Activated gamma-delta T cell treated with anti-CD3 and anti-CD28 coated beads, Interleukin-2, amount 50 U/mL, for 16 hours (primary cell): ENCODE measurements at places on chromosomes 13 and 19.
A peak's percentile ranks its signal among the peaks of the same experiment; 100 is the strongest.

DNA sequence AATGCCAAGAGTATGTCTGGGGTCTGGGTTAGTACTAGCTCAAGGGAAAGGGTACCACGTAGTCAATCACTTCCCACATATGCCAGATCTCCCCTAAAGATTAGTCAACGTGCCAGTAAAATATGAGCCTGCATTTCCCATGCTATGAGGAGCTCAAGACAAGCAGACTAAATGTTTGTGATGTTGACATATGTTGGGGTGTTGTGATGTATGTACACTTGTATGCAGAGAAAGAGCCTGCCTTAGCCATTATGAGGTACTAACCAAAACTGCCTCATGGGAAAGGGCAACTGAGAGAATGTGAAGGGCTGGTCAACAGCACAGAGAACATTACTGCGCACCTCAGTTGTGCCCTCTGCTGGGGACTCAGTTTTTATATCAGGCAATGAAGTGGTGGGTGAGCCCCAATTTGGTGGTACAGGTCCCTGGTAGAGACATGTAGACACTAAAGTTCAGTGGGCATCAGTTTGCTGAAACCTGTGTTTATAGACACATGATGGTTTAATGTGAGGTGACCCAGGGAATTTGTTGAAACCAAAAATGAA, 287.0 kb downstream of the DCT start:
- no peak for DNase-seq

GRCh38 chr19:18262917-18263316, 11.3 kb downstream of the IQCN start:
- DNase-seq = no peak

DNA sequence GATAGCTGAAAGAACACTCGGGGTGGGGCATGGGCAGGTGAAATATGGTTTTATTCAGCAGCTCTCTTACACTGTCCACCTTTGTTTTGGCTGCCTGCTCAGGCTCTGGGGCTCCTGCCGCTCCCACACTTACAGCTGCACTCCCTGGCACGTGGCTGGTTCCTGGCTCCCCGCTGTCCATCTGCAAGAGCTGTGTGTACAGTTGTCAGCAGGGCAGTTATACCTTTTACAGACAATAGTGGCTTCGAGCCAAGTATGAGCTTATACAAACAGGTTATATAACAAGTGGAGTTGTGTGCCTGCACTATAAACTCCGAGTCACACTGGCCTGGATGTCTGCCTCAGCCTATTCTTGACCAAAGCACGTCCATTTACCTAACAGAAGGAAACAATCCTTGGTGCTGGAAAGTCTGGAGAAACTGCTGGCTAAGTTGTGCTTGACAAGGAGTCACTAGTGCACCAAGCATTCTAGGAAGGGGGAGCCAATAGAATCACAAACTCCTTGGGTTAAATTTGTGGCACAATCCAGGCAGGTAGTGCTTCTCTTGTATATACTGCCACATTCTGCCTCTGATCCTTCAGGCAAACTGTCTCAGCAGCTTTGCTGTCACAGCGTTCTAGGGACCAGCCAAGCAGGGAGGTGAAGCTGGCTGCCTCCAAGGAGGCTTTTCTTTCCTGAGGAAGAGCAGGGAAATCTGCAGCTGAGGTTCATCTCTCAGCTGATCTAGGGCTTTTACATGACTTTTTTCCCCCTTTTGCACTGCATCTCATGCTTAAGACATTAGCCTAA, 68.2 kb downstream of the NHLRC3 start:
- DNase-seq = no peak

DNA sequence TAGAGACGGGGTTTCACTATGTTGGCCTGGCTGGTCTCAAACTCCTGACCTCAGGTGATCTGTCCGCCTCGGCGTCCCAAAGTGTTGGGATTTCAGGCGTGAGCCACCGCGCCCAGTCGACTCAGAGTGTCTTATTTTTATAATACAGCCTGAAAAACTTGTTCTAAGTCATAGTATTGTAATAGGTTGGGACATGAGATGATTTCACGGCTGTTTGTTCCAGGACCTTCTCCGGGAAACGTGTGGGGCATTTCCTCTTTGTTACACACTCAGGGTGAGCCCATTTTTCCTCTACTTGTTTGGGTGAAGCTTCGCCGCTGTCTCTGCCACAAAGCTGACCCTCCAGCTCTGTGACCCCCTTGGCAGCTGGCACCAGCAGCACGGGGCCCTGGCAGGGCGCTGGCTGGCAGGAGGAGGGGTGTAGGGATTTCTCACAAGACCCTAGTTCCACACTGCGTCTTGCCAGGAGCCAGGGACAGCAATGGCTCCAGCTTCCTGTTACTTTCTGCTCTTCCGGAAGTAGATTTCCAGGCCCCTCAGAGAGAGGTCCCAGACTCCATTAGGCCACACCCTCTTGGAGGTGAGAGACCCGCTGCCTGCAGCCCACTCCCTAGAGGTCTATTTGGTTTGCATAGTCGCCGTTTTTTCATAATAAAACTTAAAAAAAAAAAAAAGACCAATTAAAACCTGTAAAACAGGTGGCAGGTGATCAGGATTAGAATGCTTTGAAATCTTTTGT, 15.6 kb downstream of the FGF21 start:
- DNase-seq = no peak

DNA sequence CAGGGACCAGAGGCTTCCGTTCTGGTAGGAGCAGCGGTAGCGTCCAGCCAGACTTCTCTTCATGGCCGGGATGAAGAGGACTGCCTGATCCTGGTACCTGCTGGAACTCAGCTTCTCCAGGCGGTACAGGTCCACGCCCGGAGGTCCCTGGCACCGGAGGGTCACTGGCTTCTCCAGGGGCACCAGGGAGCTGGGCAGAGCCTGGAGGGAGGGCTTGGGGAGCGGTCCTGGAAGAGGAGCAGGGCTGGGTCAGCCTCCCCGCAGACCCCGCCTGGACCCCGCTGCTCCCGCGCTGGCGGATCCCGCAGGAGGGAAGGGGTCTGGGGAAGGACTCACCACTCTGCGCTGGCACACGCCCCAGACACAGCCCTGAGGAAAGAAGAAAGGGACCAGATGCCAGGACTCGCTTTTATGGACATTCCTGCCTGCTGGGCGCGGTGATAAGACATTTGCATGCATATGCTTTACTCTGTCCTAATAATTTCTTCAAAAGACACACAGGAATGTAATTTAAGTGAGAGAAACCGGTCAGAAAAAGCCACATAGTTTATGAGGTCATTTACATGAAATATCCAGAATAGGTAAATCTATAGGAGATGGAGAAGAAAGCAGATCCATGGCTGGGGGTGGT, 5.8 kb downstream of the GP6 start:
- no peak for DNase-seq

DNA sequence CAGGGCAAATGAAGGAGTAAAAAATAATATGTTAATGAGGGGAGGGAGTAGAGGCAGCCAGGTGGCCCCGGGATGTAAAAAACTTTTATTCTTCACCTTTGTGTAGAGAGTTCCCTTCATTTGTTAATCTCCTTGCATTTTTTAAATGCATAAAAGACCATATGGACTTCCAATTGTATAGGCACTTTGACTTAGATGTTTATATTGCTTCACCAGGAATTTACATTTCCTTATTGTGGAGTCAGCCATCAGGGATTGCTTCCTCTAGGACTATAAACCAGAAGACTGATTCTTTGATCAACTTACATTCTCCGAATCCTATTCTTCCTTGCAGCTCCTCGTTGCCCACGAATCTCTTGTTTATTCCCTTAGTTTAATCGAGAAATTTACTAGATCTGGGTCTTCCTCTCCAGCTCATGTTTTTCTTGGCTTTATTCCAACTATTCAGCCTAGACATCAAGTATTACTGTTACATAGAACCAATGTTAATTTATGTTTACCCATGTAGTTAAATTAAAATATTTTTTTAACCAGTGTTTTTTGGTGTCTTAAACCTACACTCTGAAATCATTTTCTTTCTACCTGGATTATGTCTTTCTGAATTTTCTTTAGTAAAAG, 1187.0 kb upstream of the SLC10A2 start:
- no peak for DNase-seq

- no peak for DNase-seq
Measured at GRCh38 chr19:2271234-2272103, 10.5 kb downstream of the PEAK3 start.

GRCh38 chr13:76971851-76972829, 19.7 kb upstream of the CLN5 start:
- DNase-seq = no peak

DNA sequence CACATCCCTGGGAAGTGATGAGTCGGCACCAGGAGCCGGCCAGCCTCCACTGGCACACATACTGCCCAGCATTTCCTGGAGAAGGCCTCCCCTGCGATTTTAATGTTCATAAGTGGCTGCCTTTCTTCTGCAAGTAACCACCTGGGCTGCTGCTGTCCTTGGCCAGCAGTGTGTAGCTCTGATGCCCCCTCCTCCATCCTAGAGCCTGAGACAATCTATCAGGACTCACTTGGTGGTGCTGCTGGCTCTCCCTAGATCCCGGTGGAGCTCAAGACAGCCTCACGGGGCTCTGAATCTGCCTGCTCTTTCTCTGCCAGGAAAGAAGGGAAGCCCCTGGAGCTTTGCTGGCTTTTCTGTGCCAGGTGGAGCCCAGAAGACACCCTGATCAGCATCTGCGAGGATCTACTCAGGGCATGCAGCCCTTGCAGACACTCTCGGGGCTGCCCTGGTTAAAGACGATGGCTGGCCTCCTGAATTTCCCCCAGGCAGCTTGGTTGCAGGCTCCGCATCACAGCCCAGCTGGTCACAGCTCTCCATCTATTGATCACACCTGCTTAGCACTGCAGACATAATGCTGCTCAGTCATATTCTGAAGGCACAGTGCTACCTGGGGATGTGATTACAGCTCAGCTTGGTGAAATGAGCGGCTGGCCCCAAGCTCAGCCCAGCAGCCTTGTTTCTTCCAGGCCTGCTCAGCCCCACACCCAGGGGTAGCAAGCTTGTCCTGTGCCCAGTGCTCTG, 122.3 kb downstream of the ZDHHC20 start:
- DNase-seq = no peak

- DNase-seq = no peak
Measured at GRCh38 chr13:44273991-44274770, 99.4 kb upstream of the SERP2 start.

- DNase-seq = no peak
Measured at GRCh38 chr13:33615436-33615835, 202.5 kb upstream of the RFC3 start.

DNA sequence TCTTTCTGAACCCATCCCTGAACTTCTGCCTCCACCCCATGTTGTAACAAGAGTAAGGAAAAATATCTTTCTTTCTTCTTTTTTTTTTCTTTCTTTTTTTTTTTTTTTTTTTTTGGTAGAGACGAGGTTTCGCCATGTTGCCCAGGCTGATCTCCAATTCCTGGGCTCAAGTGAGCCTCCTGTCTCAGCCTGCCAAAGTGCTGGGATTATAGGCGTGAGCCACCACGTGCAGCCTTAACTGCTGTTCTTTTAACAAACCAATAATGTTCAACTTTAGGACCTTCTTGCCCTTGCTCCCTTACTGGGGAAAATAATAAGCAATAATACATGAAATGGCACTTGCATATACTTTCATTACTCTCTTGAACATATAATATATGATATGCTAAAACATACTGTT, 19.6 kb downstream of the GPR183 start:
- no peak for DNase-seq

- DNase-seq = no peak
Measured at GRCh38 chr19:40419066-40419612, 6.0 kb upstream of the PRX start.

- DNase-seq = no peak
Measured at GRCh38 chr13:101049166-101049850, 367.0 kb downstream of the NALCN start.

GRCh38 chr19:29492769-29493168, 33.0 kb upstream of the VSTM2B start:
- DNase-seq = no peak

- DNase-seq = no peak
Measured at GRCh38 chr13:33409673-33410510, 124.3 kb upstream of the STARD13 start.

DNA sequence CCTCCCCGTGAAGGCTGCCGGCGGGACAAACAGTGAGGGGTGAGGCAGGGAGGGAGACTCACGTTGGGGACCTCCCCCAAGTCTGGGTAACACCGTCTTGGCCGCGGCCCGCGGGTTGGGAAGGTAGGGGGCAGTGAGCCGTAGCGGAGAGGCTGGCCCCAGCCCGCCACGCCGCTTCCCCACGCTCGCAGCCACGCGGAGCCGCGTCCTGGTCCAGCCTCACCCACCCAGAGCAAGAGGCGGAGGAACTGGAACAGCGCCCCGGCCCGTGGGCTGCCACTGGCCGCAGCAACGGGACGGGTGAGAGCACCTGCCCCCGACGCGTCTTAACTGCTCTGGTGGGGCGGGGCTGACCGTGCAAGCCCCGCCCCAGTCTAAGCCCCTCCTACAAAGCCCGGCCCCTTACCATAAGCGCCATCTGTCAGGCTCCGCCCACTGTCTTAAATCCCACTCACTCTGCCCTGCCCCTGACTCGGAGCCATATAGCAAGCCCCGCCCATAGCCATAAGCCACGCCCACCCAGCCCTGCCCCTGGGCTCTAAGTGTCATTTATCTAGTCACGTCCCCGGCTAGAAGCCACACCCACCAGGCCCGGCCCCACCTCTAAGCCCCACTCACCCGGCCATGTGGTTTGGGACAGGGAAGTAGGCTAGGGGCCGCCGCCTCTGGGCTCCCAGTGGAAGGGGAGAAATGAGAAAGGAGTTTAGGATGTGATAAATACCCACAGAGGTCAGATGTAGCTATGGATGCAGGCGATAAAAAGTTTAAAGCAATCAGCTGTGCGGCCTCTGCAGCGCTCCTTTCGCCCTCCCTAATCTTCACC, 2.1 kb upstream of the CCL25 start:
- peak; percentile 77 for DNase-seq

DNA sequence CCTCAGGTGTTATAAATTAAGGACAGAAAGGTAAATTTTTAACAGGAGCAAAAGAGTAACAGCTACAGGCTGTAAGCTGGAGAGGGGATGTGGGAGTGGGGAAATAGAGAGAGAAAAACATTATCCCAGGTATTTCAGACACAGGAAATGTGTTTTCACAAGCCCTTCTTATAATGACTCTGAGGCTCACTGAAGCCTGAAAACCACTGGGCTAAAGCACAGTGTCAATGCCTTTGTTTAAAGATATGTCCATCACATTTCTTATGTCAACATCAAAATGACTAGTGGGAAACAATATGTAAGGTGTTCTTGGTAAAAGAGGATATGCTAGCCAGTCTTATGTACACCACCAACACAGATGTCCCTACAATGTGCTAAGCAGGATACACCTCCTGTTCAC, 365.9 kb downstream of the FGF14 start:
- no peak for DNase-seq

GRCh38 chr19:1259876-1260748, 9.0 kb upstream of the CIRBP start:
- peak; percentile 42 for DNase-seq

DNA sequence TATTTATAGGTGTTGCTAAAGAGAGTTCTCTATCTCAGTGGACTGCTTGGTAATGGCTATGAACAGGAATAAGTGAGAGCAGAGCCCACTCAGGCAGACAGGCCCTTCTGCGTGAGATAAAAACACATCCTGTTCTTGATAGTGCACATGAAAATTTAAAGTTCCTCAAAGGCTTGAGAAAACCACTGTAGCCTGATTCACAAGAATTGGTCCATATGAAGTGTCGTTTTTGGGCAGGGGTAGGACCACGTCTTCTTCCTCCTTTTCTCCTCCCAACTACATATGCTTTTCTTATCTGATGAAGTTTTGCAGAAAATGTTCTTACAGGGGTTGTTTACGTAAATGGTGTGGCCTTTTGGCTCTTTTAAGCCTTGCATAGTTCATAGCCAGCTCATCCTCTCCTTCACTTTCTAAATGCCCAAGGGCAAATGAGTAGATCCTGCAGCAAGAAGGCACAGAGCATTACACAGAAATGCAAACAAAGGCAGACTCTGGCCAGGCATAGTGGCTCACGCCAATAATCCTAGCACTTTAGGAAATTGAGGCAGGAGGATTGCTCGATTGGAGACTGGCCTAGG, 53.8 kb downstream of the RNF6 start:
- no peak for DNase-seq

GRCh38 chr13:108662528-108662927, 33.1 kb downstream of the MYO16 start:
- DNase-seq = no peak
